Brain (organoid and tissue), 16 donors: ENCODE measurements at places on chromosomes 2 and 18.

DNA sequence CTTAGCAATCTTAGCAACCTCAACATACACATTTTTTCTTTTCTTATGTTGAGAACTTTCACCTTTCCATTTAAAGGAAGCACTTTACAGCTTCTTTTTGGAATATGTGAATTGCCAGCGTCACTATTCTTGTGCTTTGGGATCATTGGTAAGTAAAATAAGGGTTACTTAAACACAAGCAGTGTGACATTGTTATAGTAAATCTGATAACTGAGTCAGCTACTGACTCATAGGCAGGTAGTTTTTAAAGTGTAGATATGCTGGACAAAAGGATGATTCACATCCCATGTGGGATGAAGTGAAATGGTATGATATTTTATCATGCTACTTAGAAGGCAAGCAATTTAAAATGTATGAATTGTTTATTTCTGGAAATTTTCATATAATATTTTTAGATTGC is 637.2 kb downstream of the DCDC2C start:
- no peak for DNase-seq

GRCh38 chr2:174012347-174013314 is 47.5 kb upstream of the SP3 start:
- DNase-seq, result no peak

GRCh38 chr2:44087714-44088092 is 81.0 kb upstream of the PPM1B start:
- DNase-seq, result no peak

DNA sequence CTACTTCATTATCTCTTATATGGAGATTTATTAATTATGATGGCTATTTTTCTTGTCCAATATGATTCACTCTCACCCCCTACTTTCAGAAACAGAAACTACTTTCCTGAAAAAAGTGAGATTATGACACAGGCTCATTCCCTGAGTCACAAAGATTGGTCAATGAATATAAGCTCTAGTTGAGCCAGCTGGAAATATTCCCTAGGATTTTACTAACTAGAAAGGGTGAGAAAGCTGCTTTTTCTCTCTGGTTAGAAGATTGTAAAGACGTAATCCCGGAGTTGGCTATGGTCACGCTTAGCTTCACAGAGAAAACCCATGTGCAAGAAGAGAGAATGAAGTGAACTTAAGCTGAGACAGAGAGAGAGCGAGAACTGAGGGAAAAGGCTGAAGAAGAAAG is 223.7 kb upstream of the SMAD7 start:
- DNase-seq, result no peak

DNA sequence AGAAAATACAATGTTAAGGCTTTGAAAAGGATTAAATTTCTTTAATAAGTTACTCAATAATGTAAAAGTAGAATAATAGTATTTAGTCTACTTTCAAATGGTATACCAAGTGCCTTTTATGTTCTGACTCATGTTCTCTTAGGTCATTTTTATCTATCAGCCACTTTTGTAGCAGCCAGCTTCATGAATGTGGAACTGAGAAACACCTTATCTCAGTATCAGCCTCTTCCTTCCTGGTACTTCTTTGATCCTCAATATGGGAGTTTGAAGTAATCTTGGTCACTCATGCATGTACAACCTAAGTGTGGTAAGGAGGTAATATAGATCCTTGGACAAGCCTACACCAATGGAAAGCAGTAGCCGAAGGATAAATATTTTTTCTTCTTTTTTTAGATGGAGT is 180.4 kb upstream of the NRXN1 start:
- no peak for DNase-seq

DNA sequence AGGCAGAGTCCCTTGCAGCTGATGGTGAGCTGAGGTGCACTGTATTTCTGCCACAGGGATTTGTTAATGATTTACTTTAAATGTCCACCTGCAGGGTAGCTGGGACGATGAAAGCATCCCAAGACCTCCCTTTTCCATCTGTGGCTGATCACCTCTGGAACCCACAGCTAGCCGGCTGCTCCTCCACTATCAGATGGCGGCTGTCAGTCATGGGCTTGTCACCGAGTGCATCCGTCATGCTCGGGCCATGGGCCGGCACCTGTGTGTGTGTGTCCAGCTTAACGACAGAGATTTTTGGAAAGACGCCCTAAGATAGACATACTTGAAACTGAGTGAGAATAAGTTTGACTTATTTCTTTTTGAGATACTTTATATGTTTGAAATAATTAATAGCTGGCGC is 235.2 kb downstream of the FAM210A start:
- no peak for DNase-seq

DNA sequence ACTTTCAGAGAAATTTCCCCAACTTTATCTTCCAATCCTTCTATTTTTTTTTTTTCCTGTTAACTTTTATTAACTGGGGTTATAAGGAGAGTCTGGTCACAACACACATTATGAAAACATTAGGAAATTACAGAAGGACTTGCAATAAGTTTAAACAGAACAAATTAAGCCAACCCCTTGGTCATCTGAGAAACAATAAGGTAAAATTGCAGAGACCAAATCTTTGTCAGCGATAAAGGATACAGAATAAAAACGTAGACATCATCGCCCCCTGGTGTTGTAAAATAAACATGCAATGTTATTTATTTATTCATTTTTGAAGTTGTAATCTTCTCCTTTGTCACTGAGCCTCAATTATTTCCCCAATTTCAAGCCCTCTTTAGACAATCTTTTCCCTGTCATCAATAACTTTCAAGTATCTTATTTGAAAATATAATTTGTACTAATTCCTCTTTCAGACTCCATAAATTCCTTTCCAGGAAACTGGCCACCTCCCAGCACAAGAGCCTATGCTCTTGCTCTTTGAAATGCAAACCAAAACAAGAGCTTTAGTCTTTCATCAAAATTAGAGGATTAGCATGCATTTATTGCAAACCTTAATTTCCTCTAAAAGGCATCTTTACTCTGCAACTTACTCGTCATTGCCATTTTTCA is 19.5 kb downstream of the G6PC2 start:
- no peak for DNase-seq

- peak; percentile 6 for DNase-seq
Measured at GRCh38 chr2:129189617-129190319, 789.7 kb upstream of the RAB6C start.

DNA sequence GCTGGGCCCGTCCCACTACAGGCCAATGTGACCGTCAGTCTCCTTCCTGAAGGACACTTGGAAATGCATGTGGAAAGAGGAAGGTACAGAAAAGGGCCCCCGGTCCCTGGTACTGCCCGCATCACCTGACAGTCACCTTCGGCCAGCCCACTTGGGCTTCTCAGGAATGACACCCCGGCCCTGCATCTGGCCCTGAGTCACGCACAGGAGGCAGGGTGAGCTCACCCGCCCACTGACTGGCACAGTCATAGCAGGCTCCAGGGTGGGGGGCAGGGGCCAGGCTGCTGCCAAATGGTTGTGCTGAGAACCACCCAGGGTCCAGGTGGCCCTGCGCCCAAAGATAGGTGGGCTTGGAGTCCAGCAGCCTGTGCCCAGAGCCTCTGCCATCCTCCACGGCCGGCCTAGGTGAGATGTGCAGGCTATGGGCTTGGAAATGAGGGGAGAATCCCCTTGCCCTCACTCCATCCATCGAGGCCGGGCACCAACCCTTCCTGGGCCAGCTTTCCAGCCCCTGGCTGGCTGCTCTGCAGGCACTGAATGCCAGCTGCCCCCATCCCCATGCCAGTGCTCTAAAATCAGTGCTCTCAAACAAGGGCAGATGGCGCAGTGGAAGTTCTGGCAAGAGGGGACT is 14.1 kb downstream of the EMX1 start:
- DNase-seq, result no peak

DNA sequence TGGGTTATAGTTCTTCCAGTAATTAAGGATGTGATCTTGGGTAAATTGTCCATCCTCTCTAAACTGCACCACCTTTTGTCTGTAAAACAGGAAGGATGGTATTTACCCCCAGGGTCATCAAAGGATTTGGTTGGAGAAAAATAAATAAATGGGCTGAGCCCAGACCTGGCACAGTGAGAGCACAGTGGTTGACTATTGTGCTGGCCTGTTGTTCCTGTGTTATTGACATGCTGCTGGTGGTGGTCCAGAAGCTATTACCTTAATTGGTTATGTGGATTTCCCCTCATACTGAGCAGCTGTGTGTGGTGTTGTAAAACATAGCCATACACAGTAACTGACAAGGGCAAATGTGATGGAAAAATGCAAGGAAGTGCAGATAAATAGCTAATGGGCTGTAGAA is 746 bp upstream of the IL37 start:
- DNase-seq, result no peak

DNA sequence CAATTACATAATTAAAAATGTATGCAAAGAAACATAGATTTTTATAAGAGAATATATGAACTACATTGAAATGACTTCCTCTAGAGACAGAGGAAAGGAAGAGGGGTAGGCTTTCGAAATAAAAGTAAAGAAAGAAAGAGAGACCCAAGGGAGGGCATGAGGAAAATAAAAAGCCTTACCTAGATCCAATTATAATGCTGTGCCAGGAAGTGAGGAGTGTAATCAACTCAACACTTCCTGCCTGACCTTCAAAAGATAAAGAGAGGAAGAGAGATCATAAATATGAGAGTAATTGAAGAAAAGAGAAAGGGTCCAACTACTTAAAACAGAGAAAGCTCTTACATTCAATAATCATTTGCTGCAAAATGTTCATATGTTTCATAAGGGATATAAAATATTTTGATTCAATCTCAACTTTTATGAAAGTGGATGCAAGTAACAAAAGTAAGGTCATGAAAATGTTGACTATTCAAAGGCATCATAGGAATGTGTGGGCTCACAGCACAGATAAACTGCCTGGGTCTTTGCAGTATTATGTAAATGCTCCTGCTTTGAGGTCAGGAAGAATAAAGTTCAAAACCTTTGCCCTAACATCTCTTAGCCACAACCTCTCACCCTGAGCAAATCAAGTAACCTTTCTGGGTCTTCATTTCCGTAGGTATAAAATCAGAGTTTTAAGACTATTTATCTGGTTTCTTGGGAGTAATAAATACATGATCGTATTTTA is 1237.7 kb downstream of the LRP1B start:
- DNase-seq, result no peak

GRCh38 chr2:54422072-54422581 is 34.0 kb upstream of the SPTBN1 start:
- DNase-seq, result no peak

DNA sequence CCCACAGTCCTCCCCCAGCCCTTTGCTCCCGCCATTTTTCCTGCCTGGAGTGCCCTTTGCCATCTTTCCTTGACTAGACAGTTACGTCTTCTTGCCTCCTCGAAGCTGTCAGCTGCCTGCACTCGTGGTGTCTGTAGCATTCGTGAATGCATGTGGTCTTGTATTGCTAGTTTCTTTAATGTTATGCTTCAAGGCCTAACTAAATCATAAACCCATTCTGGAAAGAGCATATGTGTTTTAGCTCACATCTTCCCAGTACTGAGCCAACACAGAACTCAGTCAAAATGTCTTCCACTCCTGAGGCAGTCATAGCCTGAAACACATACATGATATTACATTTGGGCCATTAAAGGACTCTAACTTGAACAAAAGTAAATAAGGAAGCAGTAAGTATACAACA is 35.6 kb downstream of the SPC25 start:
- peak; percentile 95 for DNase-seq

DNA sequence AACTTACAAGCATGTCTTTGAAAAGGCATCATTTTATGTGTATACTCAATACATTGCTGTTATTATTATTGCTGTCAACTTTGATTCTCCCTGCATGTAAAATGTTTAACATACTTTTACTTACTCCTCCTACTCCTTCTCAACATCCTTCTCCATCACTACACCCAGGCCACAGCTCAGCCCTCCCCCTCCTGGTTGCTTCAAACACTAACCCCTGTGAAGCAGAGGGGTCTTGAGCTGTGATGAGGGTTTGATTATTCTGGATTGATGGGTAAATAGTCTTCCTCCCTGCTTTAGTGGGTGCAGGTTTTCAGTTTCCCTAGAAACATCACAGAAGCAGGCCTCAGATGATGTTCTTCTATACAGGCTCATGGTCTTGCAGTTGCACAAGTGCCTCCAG is 221.0 kb downstream of the OSR1 start:
- DNase-seq, result no peak

DNA sequence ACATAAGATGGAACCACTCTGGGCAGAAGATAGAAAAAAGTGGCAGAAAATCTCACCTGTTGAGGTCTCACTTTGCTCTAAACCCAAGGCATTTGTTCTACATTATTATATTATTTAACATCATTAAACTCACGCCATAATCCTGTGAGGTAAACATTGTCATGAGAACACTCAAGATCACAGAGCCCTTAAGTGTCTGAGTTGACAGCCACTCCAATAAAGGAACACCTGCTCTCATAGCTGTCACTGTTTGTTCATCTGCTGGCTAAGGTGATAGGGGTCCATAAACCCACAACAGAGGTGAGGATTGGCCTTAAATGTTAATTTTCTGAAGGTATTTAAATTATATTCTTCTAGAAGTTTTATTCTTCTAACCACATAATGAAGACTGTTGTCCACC is 439.7 kb downstream of the RIT2 start:
- DNase-seq, result no peak

GRCh38 chr2:96122391-96122790 is 6.0 kb upstream of the ADRA2B start:
- no peak for DNase-seq

GRCh38 chr2:74554820-74555531 is 456 bp downstream of the DOK1 start:
- no peak for DNase-seq

- DNase-seq, result no peak
Measured at GRCh38 chr18:76345901-76346300, 149.1 kb downstream of the ZNF516 start.

GRCh38 chr18:76445741-76446232 is 49.3 kb downstream of the ZNF516 start:
- no peak for DNase-seq

GRCh38 chr2:204483608-204484081 is 61.6 kb upstream of the PARD3B start:
- peak; percentile 72 for DNase-seq

DNA sequence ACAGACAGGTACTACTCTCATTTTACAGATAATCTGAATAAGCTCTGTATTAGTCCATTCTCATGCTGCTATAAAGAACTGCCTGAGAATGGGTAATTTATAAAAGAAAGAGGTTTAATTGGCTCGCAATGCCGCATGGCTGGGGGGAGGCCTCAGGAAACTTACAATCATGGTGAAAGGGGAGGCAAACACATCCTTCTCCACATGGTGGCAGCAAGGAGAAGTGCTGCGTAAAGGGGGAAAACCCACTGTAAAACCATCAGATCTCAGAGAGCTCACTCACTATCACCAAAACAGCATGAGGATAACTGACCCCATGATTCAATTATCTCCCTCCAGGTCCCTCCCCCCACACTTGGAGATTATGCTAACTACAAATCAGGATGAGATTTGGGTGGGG is 254.4 kb downstream of the KCNE4 start:
- DNase-seq, result no peak

DNA sequence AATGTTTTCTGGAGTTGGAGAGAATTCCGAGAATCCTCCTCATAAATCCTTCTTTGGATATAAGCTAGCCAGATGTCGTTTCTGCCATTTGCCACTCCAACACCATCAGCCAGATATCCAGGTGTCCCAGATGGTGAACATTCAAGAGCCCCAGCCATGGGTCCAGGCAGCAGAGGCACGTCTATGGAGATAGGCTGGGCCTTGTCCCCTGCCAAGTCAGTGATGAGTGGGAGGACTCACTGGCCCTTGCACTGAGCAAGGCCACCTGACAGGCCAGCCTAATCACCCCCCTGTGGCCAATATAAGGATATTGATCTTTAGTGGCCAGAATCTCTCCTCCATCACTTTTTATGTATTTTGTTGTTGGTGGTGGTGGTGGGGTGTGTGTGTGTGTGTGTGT is 28.0 kb downstream of the ARID5A start:
- no peak for DNase-seq
